Fibroblast of skin of left quadriceps (primary cell): ENCODE measurements at places on chromosomes 5 and 9.
A peak's percentile ranks its signal among the peaks of the same experiment; 100 is the strongest.

DNA sequence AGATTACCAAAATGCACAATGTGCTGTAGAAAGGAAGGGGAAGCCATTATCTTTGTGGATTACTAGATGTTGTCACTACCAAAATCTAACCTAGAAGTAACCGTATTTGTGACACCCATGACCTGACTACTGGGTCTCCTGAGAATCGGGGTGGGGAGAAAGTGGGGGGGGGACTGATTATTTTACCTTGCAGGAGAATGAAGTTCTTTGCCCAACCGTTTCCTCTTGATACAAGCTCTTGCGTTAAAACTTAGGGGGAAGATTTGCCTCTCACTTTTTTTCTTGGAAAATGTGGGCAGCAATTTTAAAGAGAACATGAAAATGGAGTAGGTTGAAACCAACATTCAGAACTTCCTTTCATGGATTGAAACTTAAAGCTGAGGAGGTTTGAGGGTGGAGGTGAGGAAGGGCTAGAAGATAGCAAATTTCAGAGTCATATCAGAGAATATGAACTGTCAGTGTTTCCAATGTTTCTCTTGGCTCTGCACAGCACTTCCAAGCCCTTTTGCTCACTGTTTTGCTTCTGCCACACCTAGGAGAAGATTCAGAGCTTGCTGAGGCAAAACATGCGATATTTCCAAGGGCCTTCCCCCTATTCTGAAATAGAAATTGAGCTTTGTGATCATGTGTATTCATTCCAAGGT is 280.8 kb downstream of the AOPEP start:
- DNase-seq: no peak

GRCh38 chr9:22052376-22052945 is 43.4 kb upstream of the CDKN2B start:
- DNase-seq: peak; percentile 92

GRCh38 chr5:150326707-150327106 is 24.0 kb upstream of the ARSI start:
- no peak for DNase-seq

DNA sequence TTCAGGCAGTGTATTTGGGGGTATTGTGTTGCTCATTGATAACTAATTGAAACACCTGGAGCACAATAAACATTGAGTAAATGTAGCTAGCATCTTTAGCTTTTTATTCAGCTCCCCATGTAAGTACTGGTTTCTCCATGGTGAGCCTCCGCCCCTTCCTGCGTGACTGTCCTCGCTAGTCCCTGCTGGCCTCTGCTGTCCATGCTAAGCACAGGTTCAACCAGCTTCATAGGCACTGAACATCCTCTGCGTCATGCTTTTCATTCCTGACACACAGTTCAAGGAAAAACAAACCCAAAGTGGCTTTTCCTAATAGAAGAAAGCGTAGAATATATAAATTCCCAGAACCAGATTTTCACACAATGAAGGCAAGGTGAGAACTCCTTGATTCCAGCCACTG is 27.3 kb upstream of the DAP start:
- DNase-seq: no peak

- no peak for DNase-seq
Measured at GRCh38 chr5:68268101-68268851, 52.7 kb downstream of the PIK3R1 start.

GRCh38 chr5:40570408-40571129 is 109.1 kb upstream of the PTGER4 start:
- DNase-seq: no peak

GRCh38 chr9:136117916-136118319 is 757 bp downstream of the TMEM250 start:
- no peak for DNase-seq

DNA sequence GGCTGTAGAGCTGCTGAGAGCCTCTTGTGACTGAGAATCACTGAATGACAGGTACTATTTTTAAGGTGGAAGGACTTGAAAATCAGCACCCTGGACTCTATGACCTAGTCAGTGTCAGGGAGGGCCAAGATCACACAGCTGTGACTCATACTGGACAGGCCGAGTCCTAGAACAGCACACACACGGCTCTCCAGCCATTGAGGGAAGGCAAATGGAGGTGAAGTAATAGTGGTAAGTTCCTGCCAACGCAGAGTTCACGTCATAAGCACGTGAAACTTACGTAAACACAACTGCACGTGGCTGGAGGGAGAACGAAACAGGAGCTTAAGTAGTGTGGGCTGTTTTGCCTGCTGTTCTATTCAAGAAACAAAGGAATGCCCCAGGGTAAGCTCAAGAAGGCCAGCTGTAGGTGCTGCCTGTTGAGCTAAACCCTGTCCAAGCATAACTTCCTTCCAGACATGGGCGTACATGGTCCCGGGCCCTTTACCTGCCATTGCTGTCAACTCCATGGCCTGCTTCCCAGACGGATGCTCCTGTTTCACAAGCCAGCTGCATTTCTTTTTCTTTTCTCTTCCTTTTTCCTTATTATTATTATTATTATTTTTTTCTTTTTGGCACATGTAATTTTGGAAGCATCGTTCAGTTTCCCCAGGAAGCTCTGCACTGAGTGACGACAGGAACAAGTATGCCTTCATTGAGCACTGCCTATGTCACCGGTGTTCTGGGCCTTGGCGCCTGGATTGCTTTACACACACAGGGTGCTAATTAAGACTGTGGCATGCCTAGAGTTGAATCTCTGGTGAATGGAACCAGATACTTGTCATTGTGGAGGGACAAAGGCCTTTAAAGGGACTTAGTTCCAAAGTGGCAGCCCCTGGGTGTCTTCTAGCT is 10.2 kb upstream of the LCP2 start:
- DNase-seq: no peak

- no peak for DNase-seq
Measured at GRCh38 chr5:136028782-136029742, at the start of gene TGFBI. Gene TGFBI (plus strand): TSS chr5:136028988. CDS start chr5:136029056, 68 bp downstream.

GRCh38 chr5:14245132-14245925 is 102.2 kb downstream of the TRIO start:
- peak; percentile 15 for DNase-seq

DNA sequence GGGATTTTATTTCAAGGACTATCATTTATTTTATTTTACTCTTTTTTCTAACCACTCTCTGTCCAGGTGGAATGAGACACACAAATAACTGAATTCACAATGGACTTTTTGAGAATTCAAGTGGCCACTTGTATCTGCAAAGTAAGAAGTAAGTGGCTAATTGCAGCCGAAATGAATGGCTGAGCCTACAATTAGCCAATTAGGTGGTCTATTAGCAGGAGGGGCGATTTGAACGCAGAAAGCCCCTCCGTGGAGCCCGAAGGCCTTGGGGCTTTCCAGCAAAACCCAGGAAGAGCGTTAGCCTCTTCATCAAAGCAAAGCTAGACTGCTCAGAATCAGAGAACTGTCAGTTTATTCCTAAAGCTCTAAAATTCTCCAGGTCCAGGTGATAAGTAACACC is 176.9 kb downstream of the EBF1 start:
- no peak for DNase-seq

GRCh38 chr5:65100911-65101631 is 332.3 kb downstream of the CWC27 start:
- DNase-seq: peak; percentile 71

GRCh38 chr5:150640311-150641005 is at the start of gene SYNPO:
Gene SYNPO (plus strand): TSS chr5:150640660. CDS start chr5:150648276, 7,616 bp downstream.
- peak; percentile 84 for DNase-seq

DNA sequence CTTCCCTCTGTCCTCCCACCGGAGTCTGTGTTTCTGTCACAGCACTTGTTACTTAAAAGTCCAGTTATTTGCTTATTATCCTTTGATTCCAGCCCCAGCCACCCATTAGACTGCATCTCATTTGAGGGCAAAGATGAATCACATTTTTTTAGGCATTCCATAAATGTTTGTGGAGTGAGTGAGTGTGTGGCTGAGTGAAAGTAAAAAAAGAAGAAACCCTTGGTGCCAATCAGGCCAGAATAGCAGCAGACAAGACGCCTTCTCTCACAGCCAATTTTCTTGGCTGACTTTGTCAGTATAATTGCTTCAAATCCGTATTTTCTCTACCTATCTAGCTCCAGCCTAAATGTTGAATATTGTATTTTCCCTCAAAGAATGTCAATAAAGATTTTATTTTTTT is 613.0 kb upstream of the WWC1 start:
- no peak for DNase-seq

DNA sequence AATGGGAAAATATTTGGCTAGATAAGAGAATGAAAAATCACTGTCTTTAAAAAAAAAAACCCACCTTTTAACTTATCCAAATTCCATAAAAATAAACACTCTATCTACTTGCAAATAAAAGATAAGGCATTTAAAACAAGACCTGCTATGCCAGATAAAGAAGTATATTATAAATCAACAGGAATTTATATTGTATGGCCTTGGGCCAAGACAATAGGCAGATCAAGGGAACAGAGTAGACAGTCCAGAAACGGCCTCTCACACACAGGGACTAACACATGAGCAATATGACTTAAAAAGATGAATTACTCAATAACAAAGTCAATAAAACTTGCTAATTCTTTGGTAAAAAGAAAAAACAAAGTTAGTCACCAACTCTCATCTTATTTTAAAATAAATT is 34.7 kb upstream of the ICE1 start:
- no peak for DNase-seq

DNA sequence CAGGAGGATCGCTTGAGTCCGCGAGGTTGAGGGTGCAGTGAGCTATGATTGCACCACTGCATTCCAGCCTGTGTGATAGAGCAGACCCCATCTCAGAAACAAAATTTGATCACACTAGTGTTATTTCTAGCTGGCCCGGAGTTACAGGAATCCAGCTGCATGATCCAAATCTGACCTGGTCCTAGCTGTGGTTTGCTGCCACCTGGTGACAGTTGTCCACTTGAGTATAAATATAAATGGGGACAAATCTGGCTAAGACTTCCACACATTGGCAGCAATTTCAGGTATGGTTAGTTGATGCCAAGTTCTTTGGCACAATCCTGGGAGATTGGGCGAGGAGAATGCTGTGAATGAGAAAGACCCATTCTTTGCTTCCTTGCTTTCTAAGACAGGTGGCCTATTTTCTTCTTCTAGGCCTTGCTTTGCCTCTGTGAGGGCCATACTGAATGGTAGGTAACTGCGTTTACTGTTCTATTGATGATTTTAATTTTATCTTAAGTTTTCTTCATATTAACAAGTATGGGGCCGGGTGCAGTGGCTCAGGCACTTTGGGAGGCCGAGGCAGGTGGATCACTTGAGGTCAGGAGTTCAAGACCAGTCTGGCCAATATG is 35.4 kb downstream of the UBE2R2 start:
- no peak for DNase-seq

DNA sequence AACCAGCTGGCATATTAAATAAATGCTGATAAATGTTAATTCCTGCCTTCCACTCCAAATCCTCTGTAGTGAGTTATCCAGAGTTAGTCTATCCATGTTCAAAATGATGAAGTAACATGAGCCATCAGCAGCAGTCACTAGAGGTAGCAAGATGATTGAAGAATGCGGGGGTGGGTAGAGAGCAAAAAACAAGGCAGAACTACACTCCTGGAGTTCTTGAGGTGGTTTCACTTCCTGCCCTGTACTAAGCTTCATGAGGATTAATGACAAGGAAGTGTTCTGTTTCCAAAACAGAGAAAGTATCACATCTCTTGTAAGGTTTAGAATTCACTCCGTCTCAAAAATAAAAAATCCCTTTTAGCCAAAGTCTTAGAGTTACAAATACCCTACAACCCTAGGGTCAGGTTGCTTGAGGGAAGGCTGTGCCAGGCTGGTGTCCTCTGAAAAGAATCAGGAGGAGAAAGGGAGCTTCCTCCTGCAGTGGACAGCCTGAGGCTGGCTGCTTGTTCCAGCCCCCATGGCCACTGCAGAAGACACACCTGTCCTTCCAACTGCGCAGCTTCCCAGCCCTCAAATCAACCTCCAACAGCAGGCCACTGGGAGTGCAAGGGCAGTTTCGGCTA is 180.2 kb downstream of the DENND1A start:
- DNase-seq: no peak

DNA sequence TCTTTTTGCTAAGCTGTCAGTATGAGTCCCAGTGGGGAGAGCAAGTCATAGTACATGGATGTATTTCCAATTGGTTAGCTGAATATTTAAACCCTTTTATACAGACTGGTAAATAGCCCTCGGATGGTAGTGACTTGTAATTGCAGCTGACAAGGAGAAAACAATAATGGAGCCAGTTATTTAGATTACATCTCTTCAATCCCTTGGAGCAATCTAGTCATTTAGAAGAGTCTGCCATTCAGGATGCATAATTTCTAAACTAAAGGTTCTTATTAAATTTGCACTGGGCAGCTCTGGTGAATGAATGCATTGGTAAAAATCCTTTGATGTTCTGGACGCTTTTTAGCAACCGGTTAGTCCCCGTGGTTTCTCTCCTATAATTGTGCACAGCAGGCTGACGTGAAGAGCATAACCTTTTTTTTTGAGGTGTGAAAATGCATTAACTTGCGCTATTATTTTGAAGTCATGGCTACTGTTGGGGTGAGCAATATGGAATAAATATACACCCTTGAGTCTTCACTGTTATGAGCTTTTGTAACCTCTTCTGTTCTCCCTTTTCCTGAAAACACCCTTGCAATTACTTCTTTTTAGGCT is 158.6 kb upstream of the CD180 start:
- no peak for DNase-seq

DNA sequence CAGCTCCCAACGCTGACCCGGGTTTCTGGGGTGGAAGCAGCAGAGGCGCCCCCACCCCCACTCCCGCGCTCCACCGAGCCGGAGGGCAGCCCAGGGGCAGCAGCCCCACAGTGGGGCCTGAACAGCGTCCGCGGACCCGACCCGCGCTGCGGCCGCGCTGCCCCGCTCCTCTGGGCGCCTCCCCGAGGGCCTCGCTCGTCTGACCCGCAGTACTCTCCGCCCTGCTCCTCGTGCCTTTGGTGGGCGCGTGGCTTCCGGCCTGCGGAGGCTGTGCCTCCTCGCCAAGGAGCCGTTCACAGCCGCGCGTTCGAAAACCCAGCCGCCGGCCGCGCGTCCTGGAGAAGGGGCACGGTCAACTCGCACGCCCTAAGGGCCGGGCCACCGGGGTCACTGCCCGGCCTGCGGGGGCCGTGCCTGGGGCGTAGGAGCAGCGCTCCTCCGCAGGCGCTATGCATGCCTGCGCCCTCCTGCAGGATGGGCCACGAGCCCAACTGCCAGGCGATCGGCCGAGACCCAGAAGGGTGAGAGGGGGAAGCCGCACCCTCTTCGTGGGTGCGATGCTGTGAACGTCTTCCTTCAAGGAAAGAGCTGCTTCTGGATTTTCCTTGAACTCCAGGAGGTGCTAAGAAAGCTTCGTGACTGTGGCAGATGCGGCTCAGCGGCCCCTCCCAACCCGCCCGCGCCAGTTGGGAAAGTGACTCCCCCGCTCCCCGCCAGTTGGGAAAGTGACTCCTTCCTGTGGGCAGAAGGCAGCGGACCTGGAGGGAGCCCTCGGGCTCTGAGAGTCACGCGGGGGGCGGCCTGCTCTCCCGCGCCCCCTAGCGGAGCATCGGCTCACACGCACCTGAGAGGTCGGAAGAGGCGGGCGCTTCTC is 82.7 kb downstream of the HSD17B3 start:
- DNase-seq: peak; percentile 4

DNA sequence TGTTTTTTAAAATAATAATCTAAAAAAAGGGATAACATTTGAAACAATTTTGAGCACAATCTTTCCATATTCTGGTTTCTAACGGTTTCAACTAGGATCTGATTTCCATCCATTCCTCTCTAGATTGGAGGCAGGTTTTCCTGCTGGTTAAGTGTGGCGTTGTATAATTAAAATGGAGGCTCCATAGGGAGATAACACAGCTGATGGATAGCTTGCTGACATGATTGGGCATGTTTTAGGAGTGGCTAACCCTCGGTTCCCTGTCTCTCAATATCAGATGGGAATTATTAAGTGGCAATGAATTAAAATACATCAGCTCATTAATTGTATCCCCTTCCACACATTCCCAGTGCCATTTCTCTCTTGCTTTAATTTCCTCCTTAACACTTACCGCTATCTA is 209.0 kb downstream of the ALDH1A1 start:
- no peak for DNase-seq

- no peak for DNase-seq
Measured at GRCh38 chr9:975740-976257, 656 bp upstream of the DMRT3 start.
